ENCODE measurements at places on chromosomes 12 and 14.

DNA sequence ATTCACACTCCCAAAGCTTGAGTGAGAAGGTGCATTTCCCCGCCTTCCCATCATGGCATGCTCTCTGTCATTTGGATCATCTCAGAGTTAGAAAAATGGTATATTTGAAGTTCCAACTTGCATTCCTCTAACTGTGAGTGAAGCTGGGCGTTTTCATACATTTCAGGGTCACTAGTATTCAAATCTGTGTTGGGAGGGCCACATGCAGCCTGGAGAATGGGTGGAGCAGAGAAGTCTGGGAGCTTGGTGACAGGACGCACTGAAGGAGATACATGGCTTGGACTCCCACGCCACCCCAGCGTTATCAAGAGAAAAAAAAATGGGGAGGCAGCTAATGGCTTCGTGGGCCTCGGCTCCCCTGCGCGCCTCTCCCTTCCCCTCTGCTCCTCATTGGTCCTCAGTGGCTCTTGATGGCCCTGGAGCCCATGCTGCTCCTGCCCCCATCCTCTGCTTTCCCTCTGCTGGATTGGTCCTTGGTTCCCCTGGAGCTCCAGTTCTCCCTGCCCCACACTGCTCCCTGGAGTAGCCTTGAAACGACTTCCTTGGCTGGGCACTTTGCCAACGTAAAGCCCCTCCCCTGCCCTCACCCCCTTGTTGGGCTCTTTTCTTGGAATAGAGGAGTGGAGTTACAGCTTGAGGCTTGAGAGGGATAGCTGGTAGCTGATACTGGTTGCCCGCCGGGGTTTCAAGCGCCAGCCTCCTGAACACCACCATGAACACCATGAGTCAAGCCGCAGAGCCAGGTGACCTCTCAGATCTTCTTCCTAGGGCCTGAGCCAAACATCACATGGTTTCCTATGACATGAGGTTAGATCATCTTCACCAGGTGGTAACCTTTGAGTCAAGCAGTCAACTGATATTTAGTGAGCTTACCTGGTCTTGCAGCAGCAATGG lies 139.6 kb downstream of the PRKCH start:
- DNase-seq: no peak

- no peak for DNase-seq
These were observed 211.6 kb upstream of the IGF1 start for GRCh38 chr12:102691773-102692555.

GRCh38 chr12:2783936-2784600 lies 10.7 kb upstream of the FKBP4 start:
- peak; percentile 37 for DNase-seq

DNA sequence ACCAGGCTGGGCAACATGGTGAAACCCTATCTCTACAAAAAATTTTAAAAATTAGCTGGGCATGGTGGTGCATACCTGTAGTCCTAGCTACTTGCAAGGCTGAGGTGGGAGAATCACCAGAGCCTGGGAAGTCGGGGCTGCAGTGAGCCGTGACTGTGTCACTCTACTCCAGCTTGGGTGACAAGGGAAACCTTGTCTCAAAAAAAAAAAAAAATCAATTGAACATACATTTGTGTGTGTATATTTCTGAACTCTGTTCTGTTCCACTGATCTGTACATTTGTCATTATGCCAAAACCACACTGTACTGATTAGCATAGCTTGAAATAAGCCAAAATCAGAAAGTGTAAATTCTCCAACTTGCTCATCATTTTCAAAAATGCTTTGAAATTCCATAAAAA lies 254.6 kb downstream of the SOX5 start:
- no peak for DNase-seq

GRCh38 chr12:68915055-68915454 lies 17.9 kb downstream of the CPM start:
- peak; percentile 94 for DNase-seq

- no peak for DNase-seq
These were observed 287.3 kb downstream of the NAV3 start for GRCh38 chr12:78118036-78118435.

DNA sequence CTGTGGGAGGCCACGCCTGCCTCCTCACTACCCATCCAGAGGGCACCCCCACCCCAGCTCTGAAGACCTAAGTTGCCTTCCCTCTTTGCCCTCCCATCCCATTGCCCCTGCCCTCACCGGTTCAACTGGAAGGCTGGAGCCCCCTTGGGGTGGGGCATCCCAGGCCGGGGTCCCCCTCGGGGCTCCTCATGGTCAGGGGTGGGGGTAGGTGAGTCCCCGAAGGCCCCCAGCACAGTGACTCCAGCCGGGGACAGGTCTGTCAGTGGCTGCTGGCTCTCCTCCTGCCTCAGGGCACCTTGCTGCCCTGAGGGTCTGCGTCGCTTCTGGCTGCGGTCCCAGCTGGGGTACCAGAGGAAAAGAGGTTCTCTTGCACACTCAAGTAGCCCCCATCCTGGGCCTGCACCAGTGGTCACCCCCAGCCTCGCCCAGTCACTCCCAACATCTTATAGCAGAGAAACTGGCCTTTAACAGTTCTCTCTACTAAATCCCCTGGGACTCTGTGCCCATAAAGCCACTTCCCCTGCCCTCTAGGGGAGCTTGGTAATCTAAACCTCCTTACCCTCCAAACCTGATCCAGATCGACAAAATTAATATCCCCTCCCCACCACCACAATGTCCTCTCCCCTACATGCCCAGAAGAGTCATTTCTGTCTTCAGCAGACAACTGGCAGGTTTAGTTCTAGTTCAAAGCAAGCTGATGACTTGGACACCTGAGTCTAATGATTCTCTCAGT lies 5.1 kb downstream of the PIANP start:
- DNase-seq: no peak

GRCh38 chr12:2064071-2064507 lies 11.3 kb downstream of the CACNA1C start:
- DNase-seq: peak; percentile 37

DNA sequence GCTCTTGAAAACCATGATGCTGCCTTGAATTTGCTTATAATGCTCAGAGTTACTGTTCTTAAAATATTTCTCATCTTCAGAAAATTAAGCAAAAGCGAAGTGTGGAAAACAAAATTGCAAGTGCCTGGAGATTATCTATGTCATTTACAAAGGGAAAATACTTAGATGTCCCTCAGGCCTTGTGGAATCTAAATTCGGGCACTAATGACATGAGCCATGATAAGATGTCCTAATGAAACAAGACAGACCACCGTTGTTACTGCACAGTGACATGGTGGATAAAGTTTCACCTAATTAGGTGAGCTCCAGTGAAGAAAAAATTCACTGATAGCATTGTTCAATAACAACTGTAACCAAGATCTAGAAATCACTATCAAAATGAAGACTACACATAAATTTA lies 30.4 kb downstream of the PPP1R13B start:
- DNase-seq: no peak

DNA sequence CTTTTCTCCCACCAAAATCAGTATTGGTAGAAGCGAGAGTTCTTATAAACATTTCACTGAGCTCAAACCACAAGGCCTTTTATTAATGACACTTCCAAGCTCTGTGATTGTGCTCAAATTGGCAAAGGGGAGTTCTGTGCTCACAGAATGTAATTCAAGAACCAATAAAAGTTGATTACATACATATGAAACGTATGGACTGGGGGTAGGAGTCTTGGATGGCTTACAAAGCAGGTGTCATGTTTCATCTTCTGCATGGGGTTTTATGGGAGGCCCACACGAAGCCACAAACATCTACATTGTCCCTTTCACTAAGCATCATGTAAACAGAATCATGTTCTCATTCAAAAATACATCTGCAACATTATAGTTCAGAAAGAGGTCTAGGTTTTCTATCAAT lies 828.3 kb downstream of the VRK1 start:
- DNase-seq: no peak

- no peak for DNase-seq
These were observed 41.3 kb upstream of the CEP83 start for GRCh38 chr12:94500831-94501567.

GRCh38 chr12:18864900-18865561 lies 127.1 kb downstream of the CAPZA3 start:
- peak; percentile 67 for DNase-seq
